ENCODE measurements at places on chromosomes 4 and X.
A peak's percentile ranks its signal among the peaks of the same experiment; 100 is the strongest.

DNA sequence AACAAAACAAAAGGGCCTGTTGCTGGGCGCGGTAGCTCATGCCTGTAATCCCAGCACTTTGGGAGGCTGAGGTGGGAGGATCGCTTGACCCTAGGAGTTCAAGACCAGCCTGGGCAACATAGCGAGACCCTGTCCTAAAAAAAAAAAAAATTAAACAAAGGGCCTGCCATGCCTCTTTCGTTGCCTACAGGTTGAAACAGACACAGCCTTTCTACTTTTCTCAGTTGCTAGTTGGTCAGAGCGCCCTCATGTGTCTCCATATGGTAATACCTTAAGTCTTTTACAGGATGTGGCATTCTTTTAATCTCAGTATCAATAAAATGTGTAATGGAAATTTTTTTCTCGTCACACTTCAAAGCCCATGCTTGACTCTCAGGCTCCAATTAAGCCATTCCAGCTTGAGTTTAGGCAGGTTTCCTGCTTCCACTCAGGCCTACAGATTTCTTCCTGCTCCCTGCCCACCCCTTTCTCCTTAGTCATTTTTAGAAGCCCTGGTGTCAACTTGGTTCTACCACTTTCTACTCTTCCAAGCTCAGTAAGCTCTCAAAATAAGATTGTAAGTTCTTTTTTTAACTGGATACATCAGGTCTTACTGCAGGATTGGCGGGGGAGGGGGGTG, 4.6 kb upstream of the SOWAHD start:
- peak; percentile 61 for DNase-seq

DNA sequence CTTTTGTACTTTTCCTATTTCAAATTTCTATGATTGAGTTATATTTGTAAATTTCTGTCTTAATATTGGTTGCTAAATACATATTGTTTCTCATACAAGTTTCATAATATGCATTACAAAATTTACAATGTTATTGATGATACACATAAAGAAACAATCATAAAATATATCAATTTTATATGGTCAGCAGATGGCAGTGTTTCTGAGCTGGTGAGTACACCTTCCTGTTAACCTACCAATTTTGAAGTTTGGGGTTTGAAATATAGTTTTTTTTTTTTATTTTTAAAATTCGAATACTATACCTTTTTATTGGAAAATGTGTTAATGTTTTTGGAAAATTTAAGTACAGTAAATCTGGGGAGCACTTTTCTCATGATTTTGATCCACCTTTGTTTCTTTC, 1953.1 kb upstream of the ADGRL3 start:
- DNase-seq: peak; percentile 14

DNA sequence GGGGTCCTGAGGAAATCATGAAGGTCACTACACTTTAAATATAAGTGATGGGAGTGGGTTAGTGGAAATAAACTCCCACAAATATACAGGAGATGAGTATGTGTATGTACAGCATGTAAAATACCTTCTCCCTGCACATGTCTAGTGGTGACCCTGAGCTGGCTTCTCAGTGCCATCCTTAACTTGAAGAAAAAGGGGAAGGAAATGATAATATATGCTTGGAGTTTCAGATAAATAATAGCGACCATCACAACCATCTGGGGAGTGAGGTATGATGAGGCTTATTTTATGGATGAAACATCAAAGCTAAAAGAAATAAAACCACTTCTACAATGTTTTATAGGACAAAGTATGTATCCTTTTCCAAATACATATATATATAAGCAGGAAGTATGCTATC, 41.0 kb upstream of the SORBS2 start:
- DNase-seq: no peak

- peak; percentile 82 for DNase-seq
Observed at GRCh38 chrX:149074398-149074797, 430.7 kb downstream of the IDS start.

- no peak for DNase-seq
Observed at GRCh38 chr4:84501721-84502267, 2.7 kb upstream of the NKX6-1 start.

DNA sequence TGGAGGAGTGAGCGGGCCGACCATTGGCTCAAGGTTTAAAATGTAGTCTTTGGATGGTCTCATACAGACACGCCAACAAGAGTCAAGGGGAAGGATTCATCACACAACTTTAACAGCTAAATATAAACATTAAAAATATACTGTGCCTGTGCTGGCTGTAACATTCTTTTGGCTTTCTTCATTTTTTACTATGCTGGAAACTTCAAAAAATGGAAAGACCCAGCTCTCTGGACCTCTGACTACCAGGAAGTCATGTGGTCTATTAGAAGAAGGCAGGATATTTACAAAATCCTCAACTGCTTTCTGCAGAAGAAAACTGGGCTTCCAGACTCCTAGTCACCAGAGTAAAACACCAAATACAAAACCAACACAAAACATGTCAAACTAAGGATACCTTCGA, 49.8 kb upstream of the KLF3 start:
- DNase-seq: peak; percentile 39

DNA sequence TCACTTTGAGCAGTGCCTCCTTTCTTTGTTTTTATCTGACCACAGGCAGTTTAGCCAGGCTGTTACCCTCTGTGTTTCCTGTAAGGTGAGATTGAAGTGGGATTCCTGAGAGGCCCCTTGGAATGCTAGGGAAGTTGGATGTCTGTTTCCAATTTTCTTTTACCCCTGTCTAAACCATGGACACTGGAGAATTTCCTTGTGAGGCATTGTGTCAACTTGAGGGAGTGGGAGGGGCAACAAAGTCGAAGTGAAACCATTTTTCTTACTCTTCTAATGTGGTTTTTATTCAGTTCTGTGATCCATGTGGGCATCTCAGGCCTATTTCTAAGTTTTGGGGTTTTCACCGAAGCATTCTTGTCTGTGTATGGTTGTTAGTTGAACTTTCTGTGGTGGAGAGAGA, 296.1 kb upstream of the UGT8 start:
- DNase-seq: no peak

DNA sequence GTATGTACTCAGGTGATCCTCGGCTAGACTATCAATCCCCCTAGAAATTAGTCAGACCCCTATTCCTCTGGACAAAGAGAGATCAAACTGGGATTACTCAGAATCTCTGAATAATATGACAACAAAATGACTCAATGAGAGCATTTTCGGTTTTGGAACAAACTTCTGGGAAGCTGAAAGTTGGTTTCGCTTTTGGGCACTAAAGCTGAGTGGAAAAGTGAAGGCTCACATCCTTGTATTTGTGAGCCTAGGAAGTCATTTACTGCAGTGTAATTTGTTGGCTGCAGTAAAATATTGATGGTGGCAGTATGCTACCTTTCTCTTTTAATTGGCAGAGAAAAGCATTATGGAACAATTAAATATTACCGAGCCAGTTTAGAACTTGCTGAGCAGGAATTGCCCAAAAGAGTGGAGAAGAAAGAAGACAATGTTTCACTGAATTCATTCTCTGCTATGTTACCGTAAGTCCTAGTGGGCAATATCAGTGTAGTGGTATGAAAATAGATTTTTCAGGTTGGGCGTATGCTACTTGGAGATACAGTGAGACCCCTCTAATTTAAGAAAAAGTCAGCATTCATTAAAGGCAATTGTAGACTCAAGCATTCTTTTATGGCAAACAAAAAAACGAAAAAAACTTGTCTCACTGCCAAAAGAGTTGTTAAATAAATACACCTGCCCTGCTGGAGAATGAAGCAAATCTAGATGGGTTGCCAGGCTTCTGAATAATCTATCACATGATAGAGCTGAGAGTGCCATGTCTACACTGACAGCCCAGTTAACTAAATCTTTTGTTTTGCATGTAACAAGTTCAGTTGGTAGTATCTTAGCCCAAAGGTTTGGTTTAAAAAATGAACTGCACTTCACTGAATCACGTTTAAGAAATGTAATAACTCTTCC, 69.6 kb downstream of the AGTR2 start:
- DNase-seq: peak; percentile 47

DNA sequence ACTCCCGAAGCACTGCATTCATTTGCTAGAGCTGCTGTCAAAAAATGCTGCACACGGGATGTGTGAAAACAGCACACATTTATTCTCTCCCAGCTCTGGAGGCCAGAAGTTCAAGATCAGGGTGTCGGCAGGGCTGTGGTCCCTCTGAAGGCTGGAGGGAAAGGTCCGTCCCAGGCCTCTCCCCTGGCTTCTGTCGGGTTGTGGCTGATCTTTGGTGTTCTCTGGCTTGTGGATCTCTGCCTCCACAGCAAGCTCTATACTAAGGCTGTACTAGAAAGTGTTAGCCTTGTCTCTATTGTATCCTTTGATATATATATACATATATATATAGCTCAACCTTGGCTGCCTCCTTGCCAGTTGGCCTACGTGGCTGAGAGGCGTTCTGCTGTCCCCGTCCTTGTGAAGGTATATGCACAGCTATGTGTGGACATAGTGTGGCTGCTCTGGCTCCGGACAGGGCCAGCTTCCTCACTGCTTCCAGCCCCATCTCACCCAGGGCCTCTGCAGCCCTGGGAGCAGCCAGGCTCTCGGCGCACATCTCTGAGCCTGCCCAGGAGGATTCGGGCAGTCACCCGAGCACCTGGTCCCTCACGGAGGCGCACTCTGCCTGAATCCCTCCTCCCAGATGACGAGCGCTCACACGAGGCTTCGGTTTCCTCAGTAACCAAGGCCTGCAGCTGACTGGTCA, 15.0 kb upstream of the DUSP9 start:
- no peak for DNase-seq

GRCh38 chrX:36963069-36963808, 44.9 kb upstream of the FAM47C start:
- no peak for DNase-seq

DNA sequence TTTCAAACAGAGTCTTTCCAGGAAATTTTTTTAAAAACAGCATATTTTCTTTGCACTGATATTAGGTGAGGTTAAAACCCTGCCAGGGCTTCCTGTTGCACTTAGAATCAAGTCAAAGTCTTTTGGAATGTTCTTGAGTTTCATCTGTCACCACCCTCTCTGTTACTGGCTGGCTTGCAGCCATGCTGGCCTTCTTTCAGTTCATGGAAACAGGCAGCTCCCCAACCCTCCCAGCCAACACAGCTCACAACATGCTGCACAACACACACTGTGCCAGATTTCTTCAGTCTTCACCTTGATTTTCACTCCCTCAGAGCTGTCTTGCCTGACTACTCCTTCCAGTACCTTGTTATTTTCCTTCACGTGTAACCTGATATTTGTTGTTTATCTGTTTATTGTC, 129.5 kb downstream of the KCNIP4 start:
- peak; percentile 85 for DNase-seq

DNA sequence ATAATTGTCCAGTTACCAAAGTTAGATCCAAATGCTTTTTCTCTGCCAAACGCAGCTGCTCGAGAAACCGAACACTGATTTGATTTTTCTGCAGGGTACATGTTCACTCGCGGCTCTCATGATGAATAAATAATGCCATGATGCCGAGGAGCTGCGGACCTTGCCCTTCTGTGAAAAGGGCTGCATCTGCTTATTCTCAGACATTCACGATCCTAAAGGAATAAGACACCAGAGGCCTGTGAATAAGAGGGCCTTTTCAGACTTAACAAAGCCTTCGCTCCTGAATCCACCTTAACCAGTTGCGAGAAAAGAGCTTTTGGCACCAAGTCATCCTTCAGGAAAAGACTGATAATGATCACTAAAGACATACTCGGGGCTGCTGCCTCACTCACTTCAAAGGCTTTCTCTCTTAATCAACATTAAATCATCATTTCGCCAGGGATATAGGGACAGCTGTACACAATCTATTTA, 147.5 kb downstream of the FBXO8 start:
- no peak for DNase-seq

GRCh38 chrX:18725310-18725943, 18.0 kb downstream of the PPEF1 start:
- no peak for DNase-seq

DNA sequence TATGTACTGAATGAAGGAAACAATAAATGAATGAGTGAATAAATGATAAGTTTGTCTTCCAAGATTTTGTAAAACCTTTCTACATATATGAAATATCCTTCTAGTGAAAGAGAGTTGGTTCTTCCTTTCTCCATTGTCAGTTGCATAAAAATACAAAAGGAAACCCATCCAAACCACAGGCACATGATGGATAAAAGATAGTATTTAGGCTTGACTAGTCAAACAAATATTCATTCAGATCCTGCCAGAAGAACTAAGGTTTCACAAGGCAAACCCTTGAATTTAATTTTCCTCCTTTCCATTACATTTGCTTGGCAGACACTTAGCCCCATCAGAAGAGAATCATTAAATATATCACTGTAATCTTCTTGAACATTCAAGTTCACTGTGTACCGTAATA, 208.4 kb downstream of the COL25A1 start:
- peak; percentile 36 for DNase-seq

DNA sequence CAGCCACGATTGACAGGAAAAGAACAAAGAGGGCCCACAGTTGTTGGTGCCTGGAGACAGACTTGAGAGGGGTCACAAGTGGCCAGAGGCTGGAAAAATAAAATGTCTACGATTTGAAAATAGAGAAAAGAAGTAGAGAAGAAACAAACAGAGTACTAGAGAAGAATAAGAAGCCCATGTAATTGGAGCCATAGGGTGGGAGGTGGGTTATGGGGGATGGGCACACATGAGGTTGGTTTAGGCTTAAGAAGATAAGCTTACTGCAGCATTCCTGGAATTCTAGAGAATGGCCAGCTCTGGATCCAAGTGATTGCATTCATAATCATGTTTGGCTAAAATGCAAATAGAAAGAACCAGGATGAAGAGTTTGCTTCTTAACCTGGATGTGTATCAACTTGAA, 210.7 kb downstream of the MAML3 start:
- no peak for DNase-seq

GRCh38 chrX:114028907-114029662, 554.8 kb upstream of the HTR2C start:
- DNase-seq: no peak

DNA sequence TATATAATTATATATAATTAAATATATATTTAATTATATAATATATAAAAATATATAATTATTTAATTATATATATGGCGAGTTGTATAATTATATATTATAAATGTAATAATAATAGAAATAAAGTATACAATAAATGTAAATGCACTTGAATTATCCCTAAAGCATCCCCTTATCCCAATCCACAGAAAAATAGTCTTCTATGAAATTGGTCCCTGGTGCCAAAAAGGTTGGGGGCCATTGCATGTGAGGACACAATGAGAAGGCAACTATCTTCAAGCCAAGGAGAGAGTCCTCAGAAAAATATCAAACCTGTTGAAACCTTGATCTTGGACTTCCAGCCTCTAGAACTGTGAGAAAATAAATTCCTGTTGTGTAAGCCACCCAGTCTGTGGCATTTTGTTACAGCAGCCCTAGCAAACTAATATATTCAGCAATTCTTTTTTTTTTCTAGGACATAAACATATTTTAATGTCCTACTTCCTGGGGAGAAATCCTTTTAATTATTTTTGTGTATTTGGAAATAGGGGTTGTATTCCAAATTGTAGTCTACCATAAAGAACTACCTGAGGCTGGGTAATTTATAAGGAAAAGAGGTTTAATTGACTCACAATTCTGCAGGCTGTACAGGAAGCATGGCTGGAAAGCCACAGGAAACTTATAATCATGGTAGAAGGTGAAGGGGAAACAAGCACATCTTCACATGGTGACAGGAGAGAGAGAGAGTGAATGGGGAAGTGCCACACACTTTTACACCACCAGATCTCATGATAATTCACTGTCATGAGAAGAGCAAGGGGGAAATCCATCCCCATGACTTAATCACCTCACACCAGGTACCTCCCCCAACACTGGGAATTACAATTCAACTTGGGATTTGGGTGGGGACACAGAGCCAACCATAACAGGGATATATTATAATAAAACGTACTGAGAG, 22.9 kb upstream of the CXCL2 start:
- DNase-seq: no peak

Data from choroid plexus epithelial cell (primary cell).